Smooth muscle cell of the brain vasculature (primary cell): ENCODE measurements at places on chromosomes 6 and 20.

DNA sequence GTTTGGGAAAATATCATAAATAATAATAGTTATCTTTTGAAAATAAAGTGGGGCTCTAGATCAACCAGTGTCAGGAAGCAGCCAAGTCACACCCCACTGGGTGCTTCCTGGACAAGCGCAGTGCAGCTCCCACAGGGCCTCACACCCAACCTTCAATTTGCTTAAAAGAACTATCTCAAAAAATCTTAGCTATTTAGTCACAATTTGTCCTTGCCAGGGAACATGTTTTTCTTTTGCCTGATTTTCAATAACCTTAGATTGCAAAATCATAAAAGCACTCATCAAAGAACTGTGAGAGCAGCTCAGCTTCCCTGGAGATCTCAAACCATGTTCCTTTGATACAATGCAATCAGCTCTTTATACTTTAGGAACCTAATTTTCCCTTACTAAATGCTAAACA lies 1.6 kb upstream of the NCOA7 start:
- DNase-seq, result no peak

DNA sequence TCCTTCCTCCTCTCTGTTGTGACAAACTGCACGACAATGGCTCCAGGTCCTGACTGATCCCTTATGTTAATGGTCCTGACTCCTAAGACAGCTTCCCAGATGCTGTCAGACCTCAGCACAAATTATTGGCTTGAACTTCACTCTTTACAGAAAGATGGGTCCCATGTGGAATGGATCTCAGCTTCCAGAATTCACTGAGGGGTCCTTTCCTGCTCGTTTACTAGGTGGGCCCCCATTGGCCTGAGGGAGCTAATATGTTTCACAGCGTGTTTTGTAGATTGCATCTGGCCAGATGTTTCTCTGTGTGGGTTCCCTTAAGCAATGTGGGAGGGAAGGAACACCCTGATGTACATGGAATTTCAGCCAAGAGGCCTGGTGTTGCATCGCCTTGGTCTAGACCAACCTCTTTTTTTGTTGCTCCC lies 826.6 kb downstream of the MAFB start:
- no peak for DNase-seq

DNA sequence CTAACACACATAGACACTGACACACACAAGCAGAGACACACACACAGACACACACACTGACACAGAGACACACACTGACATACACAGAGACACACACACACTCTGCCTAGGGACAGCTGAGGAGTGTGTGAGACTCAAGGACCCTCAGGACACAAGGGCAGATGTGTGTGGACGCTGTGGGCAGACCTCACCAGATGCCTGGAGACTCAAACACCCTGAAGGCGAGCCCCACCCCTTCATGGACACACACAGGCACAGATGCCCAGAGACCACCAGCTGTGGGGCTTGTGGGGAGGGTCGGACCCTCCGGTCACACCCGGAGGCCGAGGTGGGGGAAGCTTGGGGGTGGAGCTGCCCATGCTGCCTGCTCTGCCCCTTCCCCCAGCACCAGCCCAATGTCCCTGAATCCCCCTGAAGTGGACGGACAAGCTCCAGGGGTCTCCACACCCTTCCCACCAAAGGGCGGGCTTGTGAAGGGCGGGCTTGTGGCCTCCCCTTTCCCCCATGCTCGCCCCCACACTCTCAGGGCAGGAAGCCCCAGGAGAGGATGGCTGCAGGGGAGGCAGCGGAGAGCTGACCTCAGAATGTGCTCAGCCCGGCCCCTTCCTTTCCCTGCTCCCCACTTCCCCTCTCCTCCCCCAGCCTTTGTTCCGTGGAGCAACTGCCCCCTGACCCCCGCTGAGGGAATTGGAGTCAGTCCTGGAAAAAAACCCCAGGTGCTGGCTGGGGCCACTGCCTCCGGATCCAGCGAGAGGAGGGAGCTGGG lies 13.9 kb upstream of the ABHD16B start:
- no peak for DNase-seq

- peak; percentile 50 for DNase-seq
Observed at GRCh38 chr20:51412333-51412871, 130.1 kb downstream of the NFATC2 start.

GRCh38 chr6:5141046-5141445 lies 55.9 kb downstream of the PPP1R3G start:
- no peak for DNase-seq

DNA sequence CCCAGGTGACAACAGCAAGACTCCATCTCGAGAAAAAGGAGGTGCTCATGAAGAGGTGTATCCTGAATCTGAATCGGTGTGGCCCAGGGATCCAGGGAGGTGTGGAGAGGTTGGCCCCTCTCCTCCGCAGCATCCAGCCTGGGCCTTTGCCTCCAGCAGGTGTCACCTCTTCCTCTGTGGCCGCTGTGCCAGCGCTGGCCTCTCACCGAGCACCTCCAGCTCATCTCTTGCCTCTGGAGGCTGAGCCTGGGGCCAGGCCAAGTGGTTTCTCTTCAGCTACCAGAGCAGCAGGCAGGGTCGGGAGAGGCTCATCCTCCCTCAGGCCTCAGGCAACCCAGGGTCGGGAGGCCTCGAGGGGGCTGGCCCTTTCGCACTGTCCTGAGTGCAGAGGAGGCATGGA lies 1.2 kb upstream of the COL20A1 start:
- DNase-seq, result no peak

- no peak for DNase-seq
Observed at GRCh38 chr6:82841309-82841708, 224.3 kb downstream of the UBE3D start.

- no peak for DNase-seq
Observed at GRCh38 chr20:37291724-37292126, 2.3 kb downstream of the MANBAL start.

- DNase-seq, result no peak
Observed at GRCh38 chr6:17633465-17634188, 33.5 kb downstream of the FAM8A1 start.

GRCh38 chr20:49132995-49133478 lies 55.1 kb downstream of the STAU1 start:
- peak; percentile 50 for DNase-seq

DNA sequence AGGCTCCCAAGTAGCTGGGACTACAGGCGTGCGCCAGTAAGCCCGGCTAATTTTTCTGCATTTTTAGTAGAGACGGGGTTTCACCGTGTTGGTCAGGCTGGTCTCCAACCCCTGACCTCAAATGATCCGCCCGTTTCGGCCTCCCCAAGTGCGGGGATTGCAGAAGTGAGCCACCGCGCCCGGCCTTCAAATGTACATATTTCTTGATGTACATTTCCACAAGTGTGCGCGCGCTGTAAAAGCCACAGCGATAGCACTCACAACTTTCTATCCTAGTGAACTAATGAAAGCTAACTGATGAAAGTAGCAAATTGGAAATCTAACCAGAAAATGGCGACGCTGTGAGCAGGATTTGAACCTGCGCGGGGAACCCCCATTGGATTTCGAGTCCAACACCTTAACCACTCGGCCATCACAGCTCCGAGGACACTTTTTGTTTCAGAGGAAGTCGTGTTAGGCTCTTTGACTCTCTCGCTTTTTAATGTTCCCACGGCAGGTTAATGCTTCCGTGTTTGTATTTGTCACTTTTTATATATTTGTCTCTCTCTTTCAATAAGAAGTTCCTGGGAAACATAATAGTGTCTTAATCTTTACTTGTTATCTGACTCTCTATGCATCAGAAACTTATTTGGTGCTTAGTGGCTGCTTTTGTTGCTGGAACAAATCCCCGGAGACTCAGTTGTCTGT lies 199.4 kb upstream of the ZNF184 start:
- DNase-seq, result no peak

GRCh38 chr6:39865011-39865888 lies 69.0 kb downstream of the MOCS1 start:
- DNase-seq, result no peak

GRCh38 chr20:8860011-8860495 lies 208.8 kb upstream of the PLCB4 start:
- DNase-seq, result no peak

GRCh38 chr20:16947479-16947878 lies 199.3 kb downstream of the OTOR start:
- DNase-seq, result no peak

- DNase-seq, result no peak
Observed at GRCh38 chr6:163588220-163588919, 173.9 kb downstream of the QKI start.
